ENCODE measurements at places on chromosomes 4 and X. TPM values are rescaled to one million over a fixed set of nuclear protein-coding genes. Genes with fewer than 3 reads are reported as not detected.

DNA sequence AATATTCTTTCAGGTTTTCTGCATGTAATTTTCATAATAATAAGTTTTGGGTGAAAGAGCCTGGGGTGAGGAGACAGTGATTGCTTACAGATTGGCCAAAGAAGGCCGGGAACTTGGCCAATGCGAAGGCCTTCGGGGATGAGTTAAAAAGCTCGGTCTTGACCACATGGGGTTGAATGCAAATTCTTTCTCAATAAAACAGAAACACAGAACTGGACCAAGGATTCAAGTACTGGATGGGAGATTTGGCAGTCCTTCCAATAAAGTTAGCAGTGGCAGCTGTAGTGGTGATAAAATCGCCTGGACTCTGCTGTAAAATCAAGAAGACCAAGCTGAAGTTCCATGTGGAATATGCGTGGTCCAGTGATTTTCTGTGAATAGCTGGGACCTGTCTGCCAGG lies 282.2 kb upstream of the KLF3 start:
- H3K27me3 ChIP-seq, result no peaks in the 10 kb centered on the region
- no peaks in the 10 kb centered on the region for H3K36me3 ChIP-seq
- H3K4me1 ChIP-seq, result peaks cover 15% of the 10 kb centered on the region

GRCh38 chr4:143294310-143294709 lies 42.4 kb upstream of the GAB1 start:
- H3K27ac ChIP-seq, result no peak overlapping the region
- H3K27me3 ChIP-seq, result no peaks in the 10 kb centered on the region
- no peak for DNase-seq
- no peak overlapping the region for H3K4me3 ChIP-seq

- H3K27me3 ChIP-seq, result no peaks in the 10 kb centered on the region
- no peak for DNase-seq
- H3K4me1 ChIP-seq, result peaks cover 25% of the 10 kb centered on the region
- H3K27ac ChIP-seq, result peak overlapping the region; percentile 87
- H3K4me3 ChIP-seq, result peak overlapping the region; percentile 90
- peaks cover 13% of the 10 kb centered on the region for H3K36me3 ChIP-seq
These were observed 3.3 kb downstream of the CPEB2 start for GRCh38 chr4:15005474-15006115.

- H3K27me3 ChIP-seq, result no peaks in the 10 kb centered on the region
- H3K4me3 ChIP-seq, result no peak overlapping the region
- no peak for DNase-seq
- H3K4me1 ChIP-seq, result no peaks in the 10 kb centered on the region
- H3K36me3 ChIP-seq, result no peaks in the 10 kb centered on the region
- no peak overlapping the region for H3K27ac ChIP-seq
These were observed 40.0 kb downstream of the CDS1 start for GRCh38 chr4:84622959-84623358.

DNA sequence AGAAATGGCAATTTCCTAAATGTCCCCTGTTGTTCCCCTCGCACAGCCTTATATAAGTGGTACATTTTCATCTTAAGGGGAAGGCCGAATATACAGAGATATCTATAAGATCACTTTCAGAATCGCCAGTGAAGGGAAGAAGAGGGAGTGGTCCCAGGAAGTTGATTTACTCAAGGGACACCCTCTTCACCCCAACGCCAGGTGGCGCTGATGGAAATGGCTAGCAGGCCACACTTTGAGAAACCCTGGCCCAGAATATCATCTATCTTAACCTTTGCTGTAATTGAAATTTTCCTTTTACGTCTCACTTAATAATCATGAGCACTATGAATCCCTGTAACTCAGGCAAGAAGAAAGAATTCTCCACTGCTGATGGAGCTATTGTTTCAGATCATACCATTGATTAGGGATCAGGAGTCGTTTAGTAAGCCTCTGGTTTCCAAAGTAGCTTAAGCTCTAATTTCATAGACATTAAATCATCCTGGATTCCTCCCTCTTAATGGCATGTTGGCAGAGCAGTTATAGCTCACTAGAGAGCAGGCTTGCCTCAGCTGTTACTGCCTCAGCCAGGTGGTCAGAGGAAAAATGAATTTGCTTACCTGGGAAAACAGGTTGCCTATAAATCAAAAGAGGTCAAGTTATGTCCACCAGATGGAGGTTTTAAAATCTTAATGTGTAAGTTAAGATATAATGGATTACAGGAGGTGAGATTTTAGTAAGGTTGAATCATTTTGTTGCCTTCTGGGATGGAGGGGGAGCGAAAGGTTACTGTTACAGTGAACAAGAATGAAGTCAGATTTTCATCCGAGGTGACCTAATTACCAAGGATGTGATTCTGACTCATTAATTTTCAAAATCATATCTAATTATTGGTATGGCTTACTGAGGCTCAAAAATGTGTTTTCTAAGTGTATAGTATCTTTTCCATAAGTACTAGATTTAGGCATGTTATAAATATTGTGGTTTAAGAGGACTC lies 941.2 kb upstream of the TENM3 start:
- no peaks in the 10 kb centered on the region for H3K27me3 ChIP-seq
- H3K27ac ChIP-seq, result no peak overlapping the region
- H3K4me3 ChIP-seq, result no peak overlapping the region
- peak; percentile 30 for DNase-seq
- H3K4me1 ChIP-seq, result no peaks in the 10 kb centered on the region
- no peaks in the 10 kb centered on the region for H3K36me3 ChIP-seq

- H3K4me1 ChIP-seq, result peaks cover 58% of the 10 kb centered on the region
- H3K27ac ChIP-seq, result peak overlapping the region; percentile 90
- peak overlapping the region; percentile 92 for H3K4me3 ChIP-seq
These were observed 529 bp upstream of the UBA6 start for GRCh38 chr4:67701517-67701850.

Gene DDX53
- total RNA-seq, result not detected

DNA sequence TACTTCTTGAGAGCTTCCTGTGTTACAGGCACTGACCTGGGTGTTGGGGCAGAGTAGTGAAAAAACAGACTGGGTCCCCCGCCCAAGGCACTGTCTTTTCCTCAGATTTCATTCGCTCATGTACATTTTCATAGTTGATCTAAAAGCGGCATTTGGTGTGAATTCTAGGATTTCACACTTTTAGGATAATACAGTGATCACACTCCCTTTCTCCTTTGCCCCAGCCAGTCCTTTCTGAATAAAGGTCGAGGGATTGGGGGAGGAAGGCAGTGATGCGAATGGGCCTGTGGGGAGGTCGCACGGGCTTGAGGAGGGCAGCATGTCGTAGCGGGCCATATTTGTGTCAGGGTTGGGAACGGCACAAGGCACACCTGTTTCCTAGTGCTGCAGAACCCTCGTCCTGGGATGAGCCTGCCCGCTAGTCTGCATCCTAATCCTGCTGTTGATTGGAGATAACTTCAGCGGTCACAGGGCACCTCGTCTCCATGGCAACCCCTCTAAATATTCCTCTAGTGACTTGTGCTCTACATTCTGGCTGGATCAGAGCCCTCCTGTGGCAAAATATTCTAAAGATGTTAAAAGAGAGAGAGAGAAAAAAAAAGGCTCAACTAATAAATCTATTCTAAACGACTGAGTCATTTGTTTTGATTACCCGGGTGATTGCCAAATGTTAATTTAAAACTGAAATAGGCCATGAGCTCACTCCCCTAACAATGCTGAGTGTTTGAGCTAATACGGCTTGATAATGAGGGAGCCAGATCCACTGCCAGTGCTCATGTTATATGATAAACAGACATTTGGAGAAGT lies 21.8 kb downstream of the FHL1 start:
- no peak overlapping the region for H3K27ac ChIP-seq
- no peaks in the 10 kb centered on the region for H3K27me3 ChIP-seq
- no peaks in the 10 kb centered on the region for H3K36me3 ChIP-seq
- DNase-seq, result no peak
- no peak overlapping the region for H3K4me3 ChIP-seq

DNA sequence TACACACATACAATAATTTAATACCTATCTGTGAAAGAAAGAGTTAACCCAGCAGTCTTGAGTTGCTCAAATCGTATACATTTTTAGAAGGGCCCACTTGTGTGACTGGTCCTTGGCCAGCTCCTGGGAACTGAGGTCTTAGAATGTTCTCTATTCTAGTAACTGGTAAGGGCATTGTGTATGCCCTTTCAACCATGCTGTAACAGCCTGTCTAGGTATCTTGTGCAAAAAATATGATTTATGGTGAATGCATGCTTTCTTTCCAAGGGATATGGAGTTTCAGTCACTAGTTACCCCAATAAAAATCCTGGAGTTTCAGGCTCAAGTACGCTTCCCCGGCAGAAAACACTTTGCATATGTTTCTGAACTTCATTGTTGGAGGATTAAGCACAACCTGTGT lies 140.6 kb downstream of the NEXMIF start:
- H3K27me3 ChIP-seq, result no peaks in the 10 kb centered on the region
- H3K36me3 ChIP-seq, result no peaks in the 10 kb centered on the region
- H3K4me3 ChIP-seq, result no peak overlapping the region
- H3K27ac ChIP-seq, result no peak overlapping the region
- H3K4me1 ChIP-seq, result no peaks in the 10 kb centered on the region
- no peak for DNase-seq

- H3K27me3 ChIP-seq, result peaks cover 3% of the 10 kb centered on the region
- DNase-seq, result no peak
- H3K4me3 ChIP-seq, result no peak overlapping the region
- H3K36me3 ChIP-seq, result no peaks in the 10 kb centered on the region
- H3K27ac ChIP-seq, result no peak overlapping the region
These were observed 190.2 kb upstream of the CPEB2 start for GRCh38 chr4:14812101-14812500.
